ENCODE measurements at places on chromosomes 7 and 10.

GRCh38 chr7:128115336-128115820 is 84.1 kb upstream of the LRRC4 start:
- peak; percentile 68 for DNase-seq

DNA sequence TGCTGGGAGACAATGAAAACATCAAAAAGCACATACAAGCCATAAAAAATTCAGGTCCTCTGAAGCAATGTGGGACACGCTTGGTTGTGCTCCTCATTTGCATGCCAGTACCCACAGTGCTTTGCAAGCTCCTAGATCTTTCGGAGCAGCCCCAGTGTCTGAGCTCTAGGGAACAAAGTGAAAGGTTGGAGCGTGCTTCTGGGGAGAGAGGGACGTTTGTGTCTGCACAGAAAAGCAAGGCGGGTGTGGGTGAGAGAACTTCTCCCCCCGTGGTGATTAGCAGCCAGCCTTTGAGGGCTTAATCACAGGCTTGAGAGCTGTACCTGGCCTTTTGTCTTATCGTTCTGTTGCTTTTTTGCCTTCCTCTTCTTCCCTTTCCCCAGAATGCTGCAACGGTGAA is 76.7 kb upstream of the HABP2 start:
- DNase-seq: no peak

- DNase-seq: no peak
Observed at GRCh38 chr10:114508376-114508775, 104.1 kb upstream of the AFAP1L2 start.

DNA sequence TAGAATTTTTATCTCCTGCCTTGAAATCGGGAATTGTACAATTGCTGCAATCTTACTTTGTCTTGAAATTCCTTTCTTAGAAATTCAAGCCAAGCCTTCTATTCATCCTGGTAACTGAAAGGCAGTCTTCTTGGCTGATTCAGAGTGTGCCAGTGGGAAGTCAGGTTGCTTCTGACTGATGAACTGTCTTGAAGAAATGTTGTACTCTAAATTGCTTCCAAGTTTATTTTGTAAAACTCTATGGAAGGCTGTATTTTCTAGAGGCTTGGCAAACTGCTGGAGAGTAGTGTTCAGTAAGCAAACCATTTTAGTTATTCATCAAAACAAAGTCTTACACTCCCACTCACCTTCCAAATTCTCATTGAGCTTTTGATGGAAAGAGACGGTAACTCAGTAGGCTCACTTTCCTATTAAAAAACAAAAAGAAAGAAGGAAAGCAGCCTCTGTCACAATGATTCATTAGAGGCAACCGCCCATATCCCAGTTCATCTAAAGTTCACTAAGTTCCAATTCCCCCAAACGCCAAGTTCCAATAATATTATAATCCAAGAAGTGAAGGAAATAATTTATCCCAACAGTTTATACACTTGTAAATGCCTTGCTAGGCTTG is 187.9 kb upstream of the MALRD1 start:
- no peak for DNase-seq

- DNase-seq: no peak
Observed at GRCh38 chr7:148609045-148609725, 18.6 kb downstream of the C7orf33 start.

DNA sequence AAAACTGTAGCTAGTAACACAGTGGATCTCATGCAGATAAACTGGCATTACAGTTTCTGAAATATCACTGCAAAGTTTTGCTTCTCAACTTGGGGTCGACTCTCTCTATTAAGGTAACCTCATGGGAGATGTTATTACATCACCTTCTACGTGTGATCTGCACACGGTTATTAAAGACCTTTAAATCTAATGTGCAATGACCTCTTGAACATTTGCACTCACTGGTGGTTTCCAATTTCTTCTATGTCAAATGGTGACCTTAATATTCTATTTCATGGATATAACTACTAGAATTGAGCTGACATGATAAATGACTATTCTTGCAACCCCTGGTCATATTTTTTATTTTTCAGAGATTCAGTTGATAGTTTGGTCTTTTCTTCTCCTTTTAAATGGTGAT is 191.3 kb downstream of the PPP1R3A start:
- DNase-seq: no peak

DNA sequence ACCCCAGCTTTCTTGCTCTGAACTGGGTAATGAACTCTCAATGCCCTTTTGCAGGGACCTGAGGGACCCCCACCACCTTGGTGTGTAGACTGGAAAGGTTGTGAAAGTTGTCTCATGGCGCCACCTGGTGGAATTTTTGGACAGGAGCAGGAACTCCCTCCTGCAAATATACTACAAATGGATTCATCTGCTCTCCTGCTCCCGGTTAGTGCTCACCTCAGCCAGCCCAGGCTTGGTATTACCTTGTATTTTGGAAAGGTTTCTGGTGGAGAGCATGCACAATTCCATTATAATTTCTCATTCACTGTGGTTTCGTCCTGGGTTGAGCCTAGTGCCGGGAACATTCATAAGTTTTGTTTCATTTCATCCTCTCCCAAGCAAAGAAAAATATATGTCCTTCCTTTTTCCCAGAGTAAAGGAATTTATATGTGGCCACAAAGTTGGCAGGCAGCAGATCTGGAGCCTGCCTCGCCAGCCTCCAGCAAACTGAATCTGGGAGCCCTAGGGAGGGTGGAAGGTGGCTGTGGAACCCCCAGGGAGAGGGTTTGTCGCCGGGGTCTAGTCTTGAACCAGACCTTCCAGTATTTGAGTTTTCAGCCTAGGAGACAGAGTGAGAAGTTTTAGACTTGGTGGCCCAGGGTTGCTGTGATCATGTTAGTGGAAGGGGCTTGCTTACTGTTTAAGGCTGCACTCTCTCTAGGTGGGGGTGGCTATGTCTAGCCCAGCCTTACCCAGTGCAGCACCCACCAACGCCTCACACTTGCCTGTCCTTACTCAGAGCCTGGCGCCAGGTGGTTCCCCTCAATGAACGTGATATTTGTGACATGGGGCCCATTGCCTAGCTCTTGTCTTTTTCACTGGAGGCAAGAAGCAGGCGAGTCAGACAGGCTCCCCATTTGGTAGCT is 9.5 kb downstream of the FAM241B start:
- DNase-seq: peak; percentile 65
